Fibroblast of skin of abdomen (primary cell): ENCODE measurements at places on chromosomes 3 and 15.

GRCh38 chr3:118850687-118851086 is 184.0 kb downstream of the IGSF11 start:
- no peak for DNase-seq

GRCh38 chr15:64017591-64018163 is 28.6 kb downstream of the DAPK2 start:
- DNase-seq: peak; percentile 59

DNA sequence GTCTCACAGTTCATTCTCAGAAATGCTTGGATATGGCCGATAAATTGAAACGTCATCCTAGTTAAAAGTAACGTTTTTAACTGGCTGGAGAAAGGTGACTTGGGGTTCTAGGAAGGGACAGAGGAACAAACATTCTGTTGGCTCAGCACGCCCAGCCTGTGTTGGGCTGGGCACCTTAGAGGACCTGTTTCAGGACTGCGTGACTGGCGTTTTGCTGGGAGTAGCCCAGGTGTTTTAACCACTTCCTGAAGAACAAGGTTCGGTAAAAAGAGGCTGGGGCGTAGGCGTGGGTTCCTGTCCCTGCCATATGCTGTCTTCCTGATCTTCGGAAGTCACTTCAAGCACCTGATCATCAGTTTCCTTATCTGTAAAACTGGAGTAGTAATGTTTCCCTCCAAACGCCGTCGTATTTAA is 1.1 kb upstream of the TLNRD1 start:
- no peak for DNase-seq

DNA sequence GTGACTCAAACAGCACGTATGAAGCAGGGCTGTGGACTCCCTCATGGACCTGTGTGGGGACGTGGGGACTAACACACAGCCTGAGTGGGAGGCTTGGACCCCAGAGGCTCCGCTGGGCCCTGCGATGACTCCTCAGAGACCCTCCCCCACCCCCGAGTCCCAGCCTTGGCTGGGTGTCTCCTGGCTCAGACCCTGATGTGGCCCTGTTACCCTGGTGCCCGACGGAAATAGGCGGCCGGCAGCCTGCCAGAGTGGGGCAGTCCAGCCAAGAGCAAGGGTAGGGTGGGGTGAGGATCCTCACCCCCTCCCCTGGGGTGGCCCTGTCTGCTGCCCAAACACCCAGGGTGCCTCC is 15.3 kb downstream of the TNK2 start:
- no peak for DNase-seq

DNA sequence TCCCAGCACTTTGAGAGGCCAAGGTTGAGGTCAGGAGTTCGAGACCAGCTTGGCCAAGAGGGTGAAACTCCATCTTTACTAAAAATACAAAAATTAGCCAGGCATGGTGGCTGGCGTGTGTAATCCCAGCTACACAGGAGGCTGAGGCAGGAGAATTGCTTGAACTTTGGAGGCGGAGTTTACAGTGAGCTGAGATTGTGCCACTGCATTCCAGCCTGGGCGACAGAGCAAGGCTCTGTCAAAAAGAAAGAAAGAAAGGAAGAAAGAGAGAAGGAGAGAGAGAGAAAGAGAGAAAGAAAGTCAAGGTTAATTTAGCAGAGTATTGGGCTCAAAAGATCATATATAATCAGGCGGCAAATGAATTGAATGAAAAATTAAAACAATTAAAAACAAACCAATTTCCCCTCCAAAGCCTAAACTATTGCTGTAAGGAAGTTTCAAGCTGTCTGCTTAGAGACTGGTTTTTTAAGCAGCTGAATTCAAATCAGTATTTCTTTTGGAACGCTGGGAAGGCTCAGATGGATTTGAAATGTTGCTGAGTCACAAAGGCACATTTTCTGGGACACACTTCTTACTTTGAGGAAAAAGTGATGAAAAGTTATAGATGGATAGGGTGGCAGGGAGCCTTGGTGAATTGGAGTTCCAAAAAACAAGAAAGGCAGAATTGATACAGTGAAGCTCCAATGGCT is 81.3 kb upstream of the BHLHE40 start:
- peak; percentile 47 for DNase-seq

GRCh38 chr15:73844356-73844755 is 29.0 kb upstream of the TBC1D21 start:
- peak; percentile 74 for DNase-seq

- no peak for DNase-seq
These were observed 66.0 kb downstream of the FLNB start for GRCh38 chr3:58074116-58074715.

DNA sequence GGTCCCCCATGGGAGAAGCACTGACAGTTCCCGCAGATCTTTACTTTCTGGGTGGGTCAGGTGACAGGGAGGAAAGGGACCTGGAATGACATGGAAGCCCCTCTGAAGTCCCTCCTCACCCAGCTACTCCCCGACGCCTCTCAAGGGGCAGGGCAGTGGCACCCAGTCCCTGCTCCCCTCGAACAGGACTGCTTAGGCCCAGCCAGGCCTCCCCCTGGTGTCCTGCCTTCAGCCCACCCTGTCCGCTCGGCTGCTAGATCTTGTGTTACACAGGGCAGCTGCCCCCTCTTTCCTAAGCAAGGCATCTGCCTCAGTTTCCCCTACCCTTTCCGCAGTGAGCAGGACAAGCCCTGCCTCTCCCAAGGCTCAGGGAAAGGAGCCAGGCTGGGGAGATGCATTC is 226.5 kb downstream of the XXYLT1 start:
- no peak for DNase-seq

- DNase-seq: no peak
These were observed 52.4 kb downstream of the MCCC1 start for GRCh38 chr3:183046883-183047282.

DNA sequence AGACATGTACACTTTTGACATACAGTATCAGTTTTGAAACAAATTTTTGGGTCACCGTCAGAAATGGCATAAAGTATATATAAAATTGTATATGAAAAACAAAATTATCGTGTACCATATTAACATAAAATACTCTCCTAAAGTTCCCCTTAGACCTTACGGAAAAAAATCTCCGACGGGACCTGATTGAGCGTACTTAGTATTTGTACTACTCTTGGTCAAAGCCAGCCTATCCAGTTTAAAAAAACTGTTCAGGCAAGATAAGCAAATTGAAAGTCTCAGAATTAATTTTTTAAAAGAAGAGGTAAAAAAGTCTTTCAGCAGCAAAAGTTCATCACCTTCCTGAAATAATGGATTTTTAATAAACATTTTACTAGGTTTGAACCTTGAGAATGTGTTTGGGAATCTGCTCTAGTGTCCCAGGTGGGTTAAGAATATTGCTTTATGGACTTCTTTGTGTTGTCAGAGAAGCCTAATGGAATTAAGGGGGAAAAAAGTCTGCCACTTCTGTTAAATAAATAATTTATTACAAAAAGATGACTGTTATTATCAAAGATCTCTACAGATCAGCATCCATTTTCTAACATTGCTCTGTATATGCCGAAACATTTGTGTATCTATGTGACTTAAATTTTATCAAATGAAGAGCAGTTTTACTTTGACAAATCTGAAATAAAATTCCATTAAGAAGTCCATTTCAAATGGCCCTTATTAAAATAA is 48.6 kb downstream of the ZBTB20 start:
- DNase-seq: no peak

DNA sequence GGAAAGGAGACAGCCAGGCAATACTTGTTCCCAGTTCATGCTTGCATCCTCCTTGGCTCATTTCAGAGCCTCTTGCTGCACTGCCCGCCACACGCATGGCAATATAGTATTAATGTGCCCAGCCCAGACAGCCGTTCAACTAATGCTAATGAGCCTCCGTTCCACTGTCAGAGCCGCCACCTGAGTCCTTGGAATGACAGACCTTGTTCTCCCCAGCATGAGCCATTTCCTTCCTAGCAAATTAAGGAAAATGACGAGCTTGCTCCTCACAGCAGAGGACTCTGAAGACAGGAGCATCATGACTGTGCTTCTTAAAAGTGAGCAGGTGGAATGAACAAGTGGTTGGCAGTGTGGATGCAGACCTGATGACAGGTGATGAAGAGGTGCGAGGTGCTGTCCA is 10.8 kb upstream of the LRRC15 start:
- no peak for DNase-seq

- DNase-seq: no peak
These were observed 2.8 kb downstream of the RLBP1 start for GRCh38 chr15:89218531-89218930.

GRCh38 chr3:129592381-129593131 is 13.9 kb downstream of the PLXND1 start:
- DNase-seq: peak; percentile 48

GRCh38 chr3:100437721-100438622 is 36.6 kb downstream of the LNP1 start:
- no peak for DNase-seq

GRCh38 chr3:4808637-4809036 is 170.6 kb upstream of the BHLHE40 start:
- no peak for DNase-seq

DNA sequence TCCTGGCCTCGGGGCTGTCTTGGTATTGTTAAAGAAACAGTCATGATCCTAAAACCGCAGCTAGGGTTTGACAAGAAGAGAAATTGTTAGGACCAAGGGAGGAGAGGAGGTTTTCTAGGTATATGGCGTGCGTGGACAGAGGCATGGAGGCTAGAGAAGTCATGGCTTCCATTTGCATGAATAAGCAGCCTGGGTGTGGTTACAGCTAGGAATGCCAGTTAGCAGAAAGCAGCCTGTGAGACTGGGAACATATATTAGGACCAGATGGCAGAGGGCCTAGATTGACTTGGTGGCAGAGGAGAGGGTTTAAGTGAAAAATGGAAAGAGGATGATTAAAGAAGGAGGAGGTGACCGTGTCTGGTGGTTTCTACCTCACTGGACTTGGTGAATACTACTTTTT is 573.6 kb upstream of the ARRDC4 start:
- DNase-seq: no peak

- no peak for DNase-seq
These were observed 154.7 kb upstream of the CADPS start for GRCh38 chr3:63029921-63030320.

DNA sequence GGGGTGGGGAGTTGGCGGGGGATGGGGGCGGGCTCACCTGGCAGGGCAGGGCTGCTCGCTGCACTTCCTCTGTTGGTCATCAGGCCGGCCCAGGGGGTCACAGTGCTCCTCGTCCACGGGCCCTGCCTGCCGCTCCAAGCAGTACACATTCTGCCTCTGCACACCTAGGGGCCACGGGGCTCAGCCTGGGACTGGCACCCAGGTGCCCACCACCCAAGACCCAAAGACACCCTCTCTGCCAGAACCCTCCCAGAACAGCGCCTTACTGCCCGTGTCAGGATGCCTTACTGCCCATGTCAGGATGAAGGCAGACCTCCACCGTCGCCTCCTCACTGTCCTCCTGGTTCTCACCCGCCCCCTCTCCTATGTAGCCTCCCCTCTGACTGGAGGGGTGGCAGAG is 43.2 kb downstream of the ADAMTS7 start:
- no peak for DNase-seq

- DNase-seq: no peak
These were observed 23.0 kb downstream of the ACSBG1 start for GRCh38 chr15:78211189-78211921.
